ENCODE measurements at places on chromosomes 5 and 9.
A peak's percentile ranks its signal among the peaks of the same experiment; 100 is the strongest.

DNA sequence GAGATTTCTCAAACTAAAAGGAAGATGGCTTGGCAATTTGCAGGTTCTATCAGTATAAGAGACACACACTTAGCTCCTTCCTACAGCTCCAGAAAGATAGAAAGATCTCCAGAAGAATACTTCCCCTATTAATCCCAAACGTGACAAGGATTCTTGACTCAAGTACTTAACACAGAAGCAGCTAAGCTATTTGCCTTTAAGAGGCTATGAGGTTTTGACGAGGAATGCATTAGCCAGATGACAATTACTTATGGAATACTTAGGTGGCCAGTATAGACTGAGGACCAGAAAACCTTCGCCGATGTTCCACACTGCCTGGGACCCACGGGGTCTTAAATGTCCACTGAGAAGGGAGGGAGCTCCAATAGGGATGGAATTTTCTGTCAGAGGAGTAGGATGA lies 340.5 kb upstream of the KIF2A start:
- DNase-seq, result no peak

DNA sequence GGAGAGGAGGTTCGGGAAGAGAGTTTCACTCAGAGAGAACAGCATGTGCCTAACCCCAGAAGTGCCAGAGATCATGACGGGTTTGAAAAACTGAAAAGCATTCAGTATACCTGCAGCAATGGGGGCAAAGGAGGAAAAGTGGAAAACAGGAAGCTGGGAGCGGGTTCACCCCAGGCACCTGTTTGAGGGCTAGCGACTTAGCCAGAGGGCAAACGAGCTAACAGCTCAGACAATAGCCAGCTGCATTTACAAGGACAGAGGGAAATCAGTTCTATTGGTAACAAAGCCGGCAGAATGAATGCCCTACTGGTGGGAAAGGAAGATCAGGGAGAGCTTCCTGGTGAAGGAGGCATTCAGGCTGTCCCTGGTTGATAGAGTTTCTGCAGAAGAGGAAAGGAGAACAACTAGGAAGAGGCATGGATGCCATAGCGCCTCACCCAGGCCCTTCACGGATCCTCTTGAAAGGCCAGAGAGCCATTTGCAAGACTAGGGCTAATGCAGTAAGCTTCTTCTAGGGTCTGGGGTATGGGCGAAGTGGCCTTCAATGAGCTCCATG lies 141.7 kb upstream of the ADRA1B start:
- DNase-seq, result no peak

GRCh38 chr9:36400332-36401163 lies 479 bp upstream of the RNF38 start:
- peak; percentile 82 for DNase-seq

- peak; percentile 2 for DNase-seq
These were observed 745.3 kb upstream of the CHD1 start for GRCh38 chr5:99674101-99674500.

DNA sequence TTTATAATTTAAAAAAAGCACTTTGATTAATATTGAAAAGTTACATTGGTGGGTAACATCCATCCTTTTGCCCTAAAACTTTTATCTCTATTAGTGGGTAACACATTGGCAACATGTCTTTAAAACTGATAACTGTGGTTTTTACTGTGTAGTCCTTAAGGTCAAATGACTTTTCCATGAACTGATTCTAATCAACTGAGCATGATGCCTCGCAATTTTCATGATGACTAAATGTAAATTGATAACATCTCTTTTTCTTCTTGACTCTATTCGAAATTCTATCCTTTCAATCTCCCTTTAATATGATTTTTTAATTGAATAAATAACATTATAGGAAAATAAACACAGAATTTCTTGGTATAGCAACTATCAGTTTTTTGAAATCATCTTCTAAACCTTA lies 6.3 kb upstream of the IL5 start:
- no peak for DNase-seq

DNA sequence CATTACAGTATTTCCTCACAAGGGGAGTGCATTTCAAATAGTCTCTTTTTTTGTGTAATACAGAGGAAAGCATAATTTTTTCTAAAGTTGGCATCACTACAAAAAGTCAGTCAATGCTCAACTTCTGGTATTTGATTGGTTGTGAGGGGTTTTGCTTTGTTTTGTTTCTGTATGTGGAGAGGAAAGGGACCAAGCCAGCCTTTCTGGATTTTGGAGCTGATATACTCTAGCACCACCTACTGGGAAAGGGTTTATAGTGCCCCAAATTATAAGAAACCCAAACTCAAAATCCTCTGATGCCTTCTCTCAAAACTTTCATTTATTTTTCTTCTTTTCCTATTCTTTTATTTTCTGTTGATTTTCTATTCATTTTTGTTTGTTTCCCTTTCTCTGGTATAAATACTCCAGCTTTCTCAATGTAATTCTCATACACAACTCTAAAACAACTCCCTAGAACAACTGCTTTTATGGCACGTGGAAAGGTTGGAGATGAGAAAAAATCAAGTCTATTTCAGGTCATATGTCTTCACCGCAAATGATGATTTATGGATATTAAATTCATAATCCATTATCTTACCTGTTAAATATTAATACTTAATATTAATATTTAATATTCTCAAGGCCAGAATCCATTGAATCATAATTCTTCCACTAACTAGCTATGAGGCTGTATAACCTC lies 69.5 kb upstream of the ANXA1 start:
- peak; percentile 90 for DNase-seq

- no peak for DNase-seq
These were observed 48.7 kb upstream of the ACTBL2 start for GRCh38 chr5:57531333-57531732.

GRCh38 chr5:43685252-43685950 lies 82.4 kb downstream of the NNT start:
- DNase-seq, result no peak

DNA sequence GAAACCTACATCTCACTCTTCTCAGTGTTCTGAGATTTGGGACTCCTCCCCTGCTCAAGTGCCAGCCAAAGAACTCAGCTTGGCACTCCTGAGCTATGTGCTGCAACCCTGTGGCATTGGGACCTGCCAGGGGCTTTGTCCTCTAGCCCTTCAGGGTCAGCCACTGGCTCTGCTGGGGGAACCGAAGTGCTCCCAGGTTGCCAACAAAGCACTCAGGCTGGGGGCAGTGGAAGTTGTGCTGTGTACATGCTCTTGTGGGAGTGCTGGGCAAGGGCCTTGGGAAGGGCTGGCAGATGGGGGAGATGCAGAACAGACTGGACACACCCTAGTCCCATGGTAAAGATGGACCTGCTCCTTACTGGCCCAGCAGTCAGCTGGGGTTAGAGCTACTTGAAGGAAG lies 498.6 kb downstream of the CAAP1 start:
- no peak for DNase-seq

GRCh38 chr5:159073026-159073425 lies 26.7 kb downstream of the EBF1 start:
- no peak for DNase-seq

DNA sequence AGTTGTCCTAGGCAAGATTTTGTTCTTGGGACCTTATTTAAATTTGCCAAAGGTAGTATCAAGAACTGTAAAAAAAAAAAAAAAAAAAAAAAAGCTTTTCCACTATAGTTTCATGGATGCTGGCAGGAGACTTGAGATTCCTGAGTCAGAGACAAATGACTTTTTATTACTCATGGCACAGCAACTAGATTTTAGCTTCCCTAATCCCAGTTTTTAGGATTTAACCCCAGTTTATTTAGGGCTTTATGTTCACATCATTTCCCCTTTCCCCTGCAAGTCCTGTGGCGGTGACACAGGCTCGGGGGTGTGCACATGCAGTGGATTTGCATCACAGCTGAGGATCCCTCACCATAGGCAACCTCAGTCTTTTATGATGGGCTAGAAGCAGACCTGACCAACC lies 144.9 kb downstream of the GOLPH3 start:
- no peak for DNase-seq

GRCh38 chr9:127647451-127647850 lies 35.4 kb downstream of the STXBP1 start:
- no peak for DNase-seq

DNA sequence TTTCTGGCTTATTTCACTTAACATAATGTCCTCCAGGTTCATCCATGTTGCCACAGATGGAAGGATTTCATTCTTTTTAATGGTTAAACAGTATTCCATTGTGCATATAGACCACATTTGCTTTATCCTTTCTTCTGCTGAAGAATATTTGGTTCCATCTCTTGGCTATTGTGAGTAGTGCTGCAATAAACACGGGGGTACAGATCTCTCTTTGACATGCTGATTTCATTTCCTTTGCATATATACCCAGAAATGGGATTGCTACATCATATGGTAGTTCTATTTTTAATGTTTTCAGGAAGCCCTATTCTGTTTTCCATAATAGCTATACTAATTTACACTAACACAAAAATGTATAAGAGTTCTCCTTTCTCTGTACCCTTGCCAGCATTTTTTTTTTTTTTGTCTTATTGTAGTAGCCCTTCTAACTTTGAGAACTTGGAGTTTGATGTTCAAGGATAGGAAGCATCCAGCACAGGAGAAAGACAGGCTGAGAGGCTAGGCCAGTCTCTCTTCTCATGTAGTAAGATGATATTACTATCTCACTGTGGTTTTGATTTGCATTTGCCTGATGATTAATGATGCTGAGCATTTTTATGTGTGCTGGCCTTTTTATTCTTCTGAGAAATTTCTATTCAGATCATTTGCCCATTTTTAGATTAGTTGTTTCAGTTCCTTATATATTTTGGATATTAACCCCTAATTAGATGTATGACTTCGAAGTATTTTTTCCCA lies 592.2 kb upstream of the ZNF608 start:
- no peak for DNase-seq

GRCh38 chr9:122226142-122226757 lies 2.5 kb downstream of the LHX6 start:
- DNase-seq, result no peak

DNA sequence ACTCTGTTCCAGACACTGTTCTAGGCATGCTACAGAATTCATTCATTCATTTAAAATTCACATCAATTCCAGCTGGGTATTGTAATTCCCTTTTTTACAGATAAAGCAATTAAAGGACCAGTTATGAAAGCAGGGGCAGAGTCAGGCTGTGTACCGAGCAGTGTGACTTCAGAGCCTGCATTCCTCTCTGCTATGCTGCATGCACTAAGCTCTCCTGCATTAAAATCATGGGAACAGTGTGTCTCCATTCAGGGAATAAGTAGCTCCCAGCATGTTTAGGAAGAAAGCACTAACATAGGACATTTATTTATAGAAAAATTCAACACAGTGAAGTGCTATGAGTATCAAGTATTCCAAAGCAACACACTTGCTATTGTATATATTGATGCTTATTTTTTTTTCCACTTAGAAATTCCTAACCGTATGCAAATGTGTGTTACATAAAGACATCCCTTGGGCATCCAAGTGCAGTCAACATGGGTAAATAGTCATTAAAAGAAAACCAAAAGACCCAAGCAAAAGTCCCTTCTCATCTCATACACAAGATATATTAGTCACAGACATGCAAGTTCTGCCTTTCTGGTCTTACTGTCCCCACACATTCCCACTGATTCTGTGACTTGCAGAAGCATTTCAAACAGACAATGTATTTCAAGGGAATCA lies 173.7 kb downstream of the GABRB2 start:
- DNase-seq, result no peak

DNA sequence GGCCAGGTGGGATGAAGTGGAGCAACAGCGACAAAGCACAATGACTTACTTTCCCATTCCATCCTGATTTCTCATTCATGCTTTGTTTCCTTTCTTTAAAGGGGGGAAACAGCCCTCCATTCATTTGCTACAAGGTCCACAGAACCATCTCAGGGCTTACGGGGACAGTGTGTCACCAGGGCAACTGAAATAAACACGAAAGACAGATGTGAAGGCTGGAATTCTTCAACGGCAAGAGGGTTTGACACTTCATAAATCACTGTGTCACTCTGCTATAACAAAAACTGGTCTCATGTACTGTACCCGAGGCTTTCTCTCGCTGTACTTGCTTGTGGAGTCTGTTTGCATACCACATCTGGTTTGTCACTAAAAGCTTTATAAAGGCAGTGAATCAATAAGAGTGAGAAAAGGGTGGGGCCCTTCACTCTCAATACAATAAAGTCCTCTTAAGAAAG lies 150.8 kb downstream of the EFNA5 start:
- DNase-seq, result peak; percentile 66

- DNase-seq, result no peak
These were observed 17.8 kb upstream of the SHROOM1 start for GRCh38 chr5:132848270-132848669.

- no peak for DNase-seq
These were observed 1.6 kb upstream of the PAIP2 start for GRCh38 chr5:139340051-139340450.

DNA sequence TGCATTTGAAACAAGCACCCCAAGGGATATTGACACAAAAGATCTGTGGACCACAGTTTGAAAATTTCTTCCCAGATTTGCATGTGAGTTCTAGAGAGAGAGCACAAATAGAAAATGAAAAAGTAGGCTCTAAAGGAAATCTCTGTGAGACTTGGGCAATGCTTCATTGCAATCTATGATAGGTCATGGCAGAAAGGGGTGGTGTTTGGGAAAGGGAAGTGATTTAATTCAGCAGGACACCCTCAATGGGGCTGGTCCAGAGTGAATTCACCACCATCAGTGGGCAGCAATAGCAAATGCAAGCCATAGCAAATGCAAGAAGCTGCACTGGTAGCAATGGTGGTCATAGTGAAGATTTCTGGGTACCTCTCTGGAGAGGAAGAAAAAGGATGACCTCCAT lies 58.1 kb downstream of the ANKRD55 start:
- DNase-seq, result no peak

GRCh38 chr5:100584889-100585288 lies 49.7 kb downstream of the FAM174A start:
- no peak for DNase-seq

- no peak for DNase-seq
These were observed 14.1 kb upstream of the LRRC19 start for GRCh38 chr9:27019589-27019988.

DNA sequence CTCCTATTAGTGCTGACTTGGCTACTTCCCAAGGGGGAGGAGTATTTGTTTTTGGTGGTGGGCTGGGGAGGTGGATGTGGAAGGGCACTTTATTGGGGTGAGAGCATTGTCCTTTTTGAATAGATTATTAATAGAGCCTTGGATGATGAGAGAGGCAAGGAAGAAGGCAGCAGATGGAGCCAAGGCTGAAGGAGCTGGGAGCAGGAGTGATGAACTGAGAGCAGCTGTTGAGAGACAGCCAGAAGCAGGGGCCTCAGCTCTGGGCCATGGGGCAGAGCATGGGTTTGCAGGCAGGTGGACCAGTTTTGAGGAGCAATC lies 29.6 kb downstream of the RGS3 start:
- DNase-seq, result no peak

- DNase-seq, result no peak
These were observed 154.9 kb upstream of the PAPPA start for GRCh38 chr9:115998666-115999065.

- DNase-seq, result peak; percentile 9
These were observed 81.3 kb upstream of the CTSL start for GRCh38 chr9:87644659-87645058.

- peak; percentile 39 for DNase-seq
These were observed 191.4 kb downstream of the MAN2A1 start for GRCh38 chr5:109880907-109881685.

- DNase-seq, result no peak
These were observed 45.4 kb upstream of the STARD4 start for GRCh38 chr5:111557686-111558085.

All from endothelial cell of umbilical vein (primary cell).